Activated CD4-positive, alpha-beta memory T cell treated with anti-CD3 and anti-CD28 coated beads, Interleukin-2, amount 10 ng/mL, durations not matched to agents 7 days and 5 days (primary cell): ENCODE measurements at places on chromosomes 7 and 10.

GRCh38 chr10:77899080-77899477, 27.5 kb downstream of the DLG5 start:
- no peak for DNase-seq

GRCh38 chr10:117161386-117162033, 23.4 kb upstream of the VAX1 start:
- no peak for DNase-seq

DNA sequence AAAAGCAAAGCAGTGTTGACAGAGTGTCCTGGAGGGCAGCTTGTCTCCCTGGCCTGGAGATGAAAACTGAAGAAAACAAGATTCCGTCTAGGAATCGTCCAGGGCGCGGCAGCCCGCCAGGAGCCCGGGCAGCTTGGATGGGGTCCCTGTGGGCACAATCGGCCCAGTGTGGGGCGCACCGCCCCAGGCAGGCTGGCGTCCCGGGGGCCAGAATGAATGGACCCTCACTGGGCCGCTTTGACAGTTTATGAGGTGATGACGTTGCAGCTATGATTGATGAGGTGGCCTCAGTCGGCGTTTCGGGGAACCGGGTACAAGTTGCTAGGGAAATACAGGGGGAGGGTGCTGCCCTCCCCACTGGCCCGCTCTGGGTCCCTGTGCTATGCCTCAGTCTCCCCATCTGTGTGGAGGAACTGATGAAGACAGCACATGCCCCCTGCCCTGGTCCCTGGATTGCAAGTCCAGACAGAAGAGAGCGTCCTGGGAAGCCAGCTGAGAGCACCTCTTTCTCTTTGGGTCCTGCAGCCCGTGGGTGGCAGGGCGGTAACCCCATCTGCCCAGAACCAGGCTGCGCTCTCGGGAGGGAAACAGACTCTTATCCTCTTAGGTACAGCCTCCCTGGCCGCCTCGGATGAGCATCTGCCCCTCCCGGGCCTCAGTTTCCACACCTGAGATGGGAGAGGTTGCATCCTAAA, 131.3 kb downstream of the LHPP start:
- no peak for DNase-seq

DNA sequence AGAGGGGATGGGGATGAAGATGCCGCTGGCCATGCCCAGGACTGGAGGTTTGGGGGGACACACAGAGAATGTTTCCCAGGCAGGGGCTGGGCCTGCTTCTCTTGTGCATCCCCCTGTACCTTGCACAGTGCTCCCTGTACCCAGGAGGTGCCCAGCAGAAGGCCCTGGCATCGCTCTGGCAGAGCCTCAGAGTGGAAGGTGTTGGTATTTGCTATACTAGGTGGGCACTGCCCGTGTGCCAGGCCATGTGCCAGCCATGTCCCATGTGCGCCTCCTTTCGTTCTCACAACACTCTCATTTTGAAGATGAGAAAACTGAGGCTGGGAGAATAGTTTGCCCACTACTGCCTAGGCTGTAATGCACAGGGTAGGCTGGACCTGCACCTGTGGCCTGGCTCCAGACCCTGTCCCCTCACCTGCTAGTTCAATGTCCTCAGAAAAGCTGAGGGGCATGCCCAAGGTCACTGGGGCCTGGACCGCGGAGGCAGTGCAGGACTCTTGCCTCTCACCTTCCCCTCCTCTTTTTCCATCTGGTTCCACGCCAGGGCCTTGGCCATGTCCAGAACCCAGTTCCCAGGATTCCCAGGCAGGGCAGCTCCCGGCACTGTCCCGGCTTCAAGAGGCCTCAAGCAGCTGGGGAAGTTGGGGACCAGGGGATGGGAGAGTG, 64.7 kb downstream of the GOLGA7B start:
- DNase-seq: no peak

- DNase-seq: no peak
Observed at GRCh38 chr10:16812676-16813075, 4.5 kb downstream of the RSU1 start.

DNA sequence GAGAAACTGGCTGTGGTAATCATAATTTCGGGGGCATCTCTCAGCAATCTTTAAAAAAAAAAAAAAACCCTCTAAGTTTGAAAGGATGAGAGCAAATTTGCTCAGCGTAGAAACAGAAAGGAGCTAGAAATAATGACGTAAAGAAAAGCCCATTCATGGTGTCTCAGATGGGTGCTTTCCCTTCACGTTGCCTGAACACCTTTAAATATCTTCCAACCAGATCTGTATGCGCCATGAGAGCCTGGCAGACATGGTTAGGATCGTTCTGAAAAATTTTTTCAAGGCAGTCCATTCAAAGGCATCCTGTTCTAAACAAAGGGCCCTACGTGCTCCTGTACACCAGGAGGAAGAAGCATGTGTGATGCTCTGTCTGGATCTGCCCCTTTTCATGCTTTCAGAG, 141.2 kb upstream of the C1QL3 start:
- DNase-seq: no peak

GRCh38 chr7:75611557-75612178, 119.5 kb downstream of the SPDYE5 start:
- DNase-seq: no peak

- DNase-seq: peak; percentile 75
Observed at GRCh38 chr7:74401137-74401859, 52.4 kb upstream of the GTF2IRD1 start.

- no peak for DNase-seq
Observed at GRCh38 chr7:45220846-45221618, 63.4 kb downstream of the RAMP3 start.

DNA sequence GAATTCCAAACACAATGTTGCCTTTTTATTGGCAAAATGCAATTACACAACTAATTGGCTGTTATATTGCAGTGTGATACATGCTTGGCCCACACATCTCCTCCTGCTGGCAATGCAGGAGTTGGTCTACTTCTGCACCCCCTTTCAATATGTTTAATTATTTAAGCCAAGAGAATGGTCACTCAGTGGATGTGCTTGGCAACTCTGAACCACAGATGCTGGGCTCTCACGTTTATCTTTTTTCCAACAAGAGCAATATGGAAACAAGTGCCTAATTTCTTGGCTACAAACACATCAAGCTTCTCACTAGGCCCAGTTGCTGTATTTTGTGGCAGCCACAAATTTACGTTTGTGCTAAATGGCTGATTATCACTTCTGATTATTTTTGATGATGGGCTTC, 1149.2 kb upstream of the CELF2 start:
- no peak for DNase-seq

- no peak for DNase-seq
Observed at GRCh38 chr7:24496036-24496435, 77.2 kb upstream of the PALS2 start.

GRCh38 chr7:150942001-150942590, 36.0 kb downstream of the KCNH2 start:
- DNase-seq: peak; percentile 73

GRCh38 chr10:131273476-131273875, 38.0 kb downstream of the TCERG1L start:
- no peak for DNase-seq

DNA sequence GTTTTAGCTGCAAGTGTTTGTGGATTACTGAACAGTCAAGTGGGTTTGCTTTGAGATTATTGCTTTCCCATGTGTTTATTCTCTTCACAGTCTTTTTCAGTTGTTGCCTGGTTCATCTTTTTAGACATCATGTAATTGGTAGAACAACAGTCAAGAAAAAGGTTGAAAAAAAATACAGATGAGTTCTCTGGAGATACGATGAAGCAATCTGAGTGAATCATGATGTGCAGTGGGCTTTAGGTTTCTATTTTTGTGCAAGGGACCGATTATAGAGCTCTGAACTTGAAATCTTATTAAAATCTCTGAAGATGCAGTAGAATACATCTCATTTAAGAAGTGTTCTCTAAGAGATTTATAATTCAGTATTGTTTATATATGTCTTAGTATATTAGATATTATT, 145.7 kb downstream of the SDK1 start:
- no peak for DNase-seq

GRCh38 chr10:126433351-126433750, 45.1 kb upstream of the ADAM12 start:
- DNase-seq: no peak

- no peak for DNase-seq
Observed at GRCh38 chr10:101888251-101888949, 44.8 kb upstream of the KCNIP2 start.

DNA sequence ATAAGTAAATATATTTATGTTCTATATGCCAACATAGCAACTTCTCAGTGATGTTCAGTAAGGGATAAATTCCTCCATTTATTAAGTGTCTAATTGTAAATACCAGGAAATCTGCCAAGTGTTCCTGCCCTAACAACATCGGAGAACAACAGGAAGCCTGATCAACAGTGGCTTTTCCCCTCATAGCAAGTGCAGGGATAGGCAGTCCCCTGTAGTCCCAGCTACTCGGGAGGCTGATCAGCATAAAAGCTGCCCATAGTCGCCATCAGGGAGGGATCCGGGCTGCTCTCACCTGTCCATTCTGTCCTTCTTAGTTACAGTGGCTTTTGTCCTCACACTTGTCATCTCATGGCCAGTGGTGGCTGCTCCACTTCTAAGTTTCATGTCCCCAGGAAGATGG, 141.3 kb downstream of the IDE start:
- no peak for DNase-seq

- DNase-seq: peak; percentile 59
Observed at GRCh38 chr10:92747600-92747999, 57.8 kb downstream of the HHEX start.

DNA sequence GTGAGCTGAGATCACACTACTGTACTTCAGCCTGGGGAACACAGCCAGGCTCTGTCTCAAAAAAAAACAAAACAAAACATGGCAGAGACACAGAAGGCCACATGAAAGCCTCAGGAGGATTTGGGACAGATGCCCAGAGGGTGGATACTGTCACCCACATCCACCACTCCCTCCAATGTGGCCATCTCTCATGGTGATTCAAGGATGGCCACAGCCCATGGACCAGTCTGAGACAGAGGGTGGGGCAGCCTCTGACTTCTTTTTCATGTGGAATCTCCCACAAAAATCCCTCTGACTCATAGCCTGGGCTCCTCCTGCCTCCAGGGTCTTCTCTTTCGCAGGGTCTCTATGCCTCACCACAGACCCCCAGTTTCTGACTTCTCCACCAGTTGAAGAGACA, 59.0 kb upstream of the GTF2I start:
- DNase-seq: no peak

DNA sequence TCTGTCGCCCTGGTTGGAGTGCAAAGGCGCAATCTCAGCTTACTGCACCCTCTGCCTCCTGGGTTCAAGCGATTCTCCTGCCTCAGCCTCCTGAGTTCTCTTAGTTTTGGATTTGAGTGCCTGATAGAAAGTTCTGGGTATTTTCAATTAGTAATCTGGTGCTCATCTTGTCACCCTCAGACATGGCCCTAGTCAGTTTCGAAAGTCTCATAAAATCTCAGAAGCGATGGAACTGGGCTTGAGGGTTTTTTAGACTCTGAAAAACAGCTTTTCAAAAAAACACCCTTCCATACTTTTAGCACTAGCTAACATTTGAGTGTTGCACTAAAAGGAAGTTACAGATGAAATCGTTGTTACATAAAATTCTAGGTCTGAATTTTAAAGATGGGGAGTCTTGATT, 9.4 kb upstream of the PIP4K2A start:
- DNase-seq: no peak

DNA sequence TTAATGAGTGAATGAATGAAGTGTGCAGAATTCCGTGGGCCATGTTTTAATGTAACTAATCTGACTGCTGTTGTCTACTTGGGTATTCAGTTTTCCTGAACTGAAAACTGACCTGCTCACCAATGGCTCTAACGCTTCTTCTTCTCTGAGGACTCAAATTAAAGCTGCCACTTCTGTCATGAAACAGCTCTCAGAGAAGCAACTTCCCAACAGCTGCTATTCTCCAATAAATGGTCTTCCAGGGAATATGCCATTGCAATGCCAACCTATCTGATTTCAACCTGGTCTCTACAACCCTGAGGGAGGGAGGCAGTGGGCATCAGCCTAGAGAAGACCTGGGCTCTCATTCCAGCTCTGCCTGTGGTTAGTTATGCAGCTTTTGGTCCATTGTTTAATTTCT, 69.4 kb downstream of the FRMD4A start:
- DNase-seq: no peak

GRCh38 chr7:85175217-85175616, 11.6 kb downstream of the SEMA3D start:
- DNase-seq: no peak

DNA sequence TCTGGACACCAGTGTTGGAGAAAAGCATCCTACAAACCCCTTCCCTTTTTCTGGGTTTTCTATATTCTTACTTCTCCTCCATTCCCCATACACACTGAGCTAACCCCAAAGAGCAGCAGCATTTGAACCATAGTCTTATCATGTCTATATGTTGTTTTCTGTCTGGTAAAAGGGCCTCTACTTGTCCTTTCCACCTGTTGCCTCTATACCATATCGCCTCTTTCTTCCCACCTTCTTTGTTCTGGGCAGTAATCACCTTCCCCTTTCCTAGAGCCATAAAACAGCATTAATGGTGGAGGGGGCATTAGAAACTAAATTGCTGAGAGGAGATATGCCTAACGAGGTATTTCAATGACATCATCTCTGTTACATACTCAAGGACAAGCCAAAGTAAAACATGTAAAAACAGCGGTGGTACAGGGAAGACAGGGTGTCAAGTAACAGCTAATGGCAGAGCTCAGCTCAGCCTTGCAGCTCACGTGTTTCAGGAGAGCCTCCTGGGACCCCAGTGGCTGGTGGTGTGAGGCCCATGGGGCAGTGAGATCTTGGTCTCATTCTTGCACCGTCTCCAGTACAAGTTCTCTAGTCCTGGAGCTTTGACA, 20.6 kb downstream of the NPY start:
- DNase-seq: no peak

DNA sequence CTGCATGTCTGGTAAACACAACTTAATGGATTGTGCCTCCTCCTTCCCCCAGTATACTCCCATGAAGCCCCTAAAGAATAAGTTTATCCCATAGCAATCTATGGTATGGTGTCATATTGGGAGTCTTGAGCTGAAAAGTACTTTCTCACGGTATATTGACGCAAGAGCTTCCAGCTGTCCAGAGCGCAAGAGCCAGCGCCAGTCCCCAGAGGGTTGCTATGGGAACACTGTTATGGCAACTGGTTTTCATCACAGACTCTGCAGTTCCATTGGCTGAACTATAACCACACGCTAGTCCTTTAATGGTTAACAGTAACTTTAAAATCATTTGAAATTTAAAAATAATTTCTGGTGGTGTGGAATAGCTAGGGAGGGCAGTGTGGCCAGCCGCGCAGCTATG, 46.9 kb downstream of the PRPF18 start:
- no peak for DNase-seq

- DNase-seq: no peak
Observed at GRCh38 chr10:11871466-11871865, 48.3 kb downstream of the PROSER2 start.

GRCh38 chr10:122478971-122479370, 17.6 kb downstream of the HTRA1 start:
- DNase-seq: no peak

GRCh38 chr10:33897291-33897752, 562.9 kb upstream of the NRP1 start:
- DNase-seq: no peak

DNA sequence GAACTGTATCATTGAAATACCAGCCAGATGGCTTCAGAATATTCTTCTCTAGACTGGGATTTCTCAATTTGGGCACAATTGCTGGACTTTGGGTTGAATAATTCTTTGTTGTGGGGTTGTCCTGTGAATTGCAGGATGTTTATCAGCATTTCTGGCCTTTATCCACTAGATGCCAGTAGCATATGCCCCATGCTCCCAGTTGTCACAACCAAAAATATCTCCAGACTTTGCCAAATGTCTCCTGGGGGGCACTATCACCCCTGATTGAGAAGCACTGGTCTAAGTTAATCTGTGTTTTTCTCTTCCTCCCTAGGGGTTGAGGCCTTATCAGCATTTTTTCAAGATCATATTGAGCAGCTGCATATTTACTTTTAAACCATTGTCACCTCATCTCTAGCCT, 204.9 kb upstream of the SP8 start:
- no peak for DNase-seq

- DNase-seq: no peak
Observed at GRCh38 chr7:97187067-97187466, 69.6 kb downstream of the SDHAF3 start.
